ENCODE measurements at places on chromosomes 16 and 17.

- DNase-seq = no peak
Observed at GRCh38 chr17:27976331-27976730, 66.1 kb upstream of the NLK start.

DNA sequence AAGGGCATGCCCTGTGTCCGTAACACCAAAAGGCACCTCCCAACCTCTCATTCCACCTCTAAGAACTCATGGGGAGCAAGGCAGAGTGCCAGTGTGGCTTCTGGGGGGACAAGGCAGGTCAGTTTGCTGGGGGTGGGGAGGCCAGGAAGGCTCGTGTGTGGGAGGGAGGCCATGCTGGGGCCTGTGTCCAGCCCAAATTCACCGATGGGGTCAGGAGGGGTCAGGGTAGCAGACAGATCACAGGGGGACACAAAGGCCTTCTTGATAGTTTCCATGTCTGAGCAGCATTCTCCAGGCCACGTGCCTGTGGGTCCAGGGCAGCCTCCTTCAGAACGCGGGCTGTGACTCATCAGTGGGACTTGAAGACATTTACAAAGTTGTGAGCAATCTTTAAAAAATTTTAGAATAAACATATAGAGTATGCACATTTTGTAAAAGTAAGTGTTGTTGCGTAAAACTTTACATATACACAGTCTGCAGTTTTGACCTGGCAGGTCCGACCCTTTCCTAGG, 20.9 kb downstream of the SPACA3 start:
- no peak for DNase-seq

GRCh38 chr17:56149266-56150036, 3.8 kb upstream of the ANKFN1 start:
- no peak for DNase-seq

DNA sequence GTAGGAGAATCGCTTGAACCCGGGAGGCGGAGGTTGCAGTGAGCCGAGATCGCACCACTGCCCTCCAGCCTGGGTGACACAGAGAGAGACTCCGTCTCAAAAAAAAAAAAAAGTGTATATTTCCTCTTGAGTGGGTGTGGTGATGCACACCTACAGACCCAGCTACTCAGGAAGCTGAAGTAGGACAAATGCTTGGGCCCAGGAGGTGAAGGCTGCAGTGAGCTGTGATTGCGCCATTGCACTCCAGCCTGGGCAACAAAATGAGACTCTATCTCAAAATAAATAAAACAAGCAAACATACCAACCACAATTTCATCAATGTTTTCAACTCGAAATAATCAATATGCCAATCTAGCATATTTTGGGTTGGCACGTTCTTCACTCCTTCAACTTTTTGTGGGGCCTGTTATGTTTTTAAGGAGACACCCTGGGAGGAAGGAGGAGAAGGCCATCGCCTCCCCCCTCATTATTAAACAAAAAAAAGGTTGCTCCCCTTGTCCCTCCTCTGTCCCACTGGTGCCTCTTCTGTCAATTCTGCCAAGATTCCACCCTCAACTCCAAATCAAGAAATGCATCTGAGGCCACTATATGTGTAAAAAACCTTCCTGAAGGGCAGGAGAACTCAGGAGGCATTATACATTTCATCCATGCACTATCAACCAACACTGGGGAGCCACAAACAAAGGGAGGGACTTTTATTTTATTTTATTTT, 52.4 kb upstream of the ATF7IP2 start:
- no peak for DNase-seq

GRCh38 chr16:68064791-68065365, 20.3 kb upstream of the NFATC3 start:
- peak; percentile 38 for DNase-seq

DNA sequence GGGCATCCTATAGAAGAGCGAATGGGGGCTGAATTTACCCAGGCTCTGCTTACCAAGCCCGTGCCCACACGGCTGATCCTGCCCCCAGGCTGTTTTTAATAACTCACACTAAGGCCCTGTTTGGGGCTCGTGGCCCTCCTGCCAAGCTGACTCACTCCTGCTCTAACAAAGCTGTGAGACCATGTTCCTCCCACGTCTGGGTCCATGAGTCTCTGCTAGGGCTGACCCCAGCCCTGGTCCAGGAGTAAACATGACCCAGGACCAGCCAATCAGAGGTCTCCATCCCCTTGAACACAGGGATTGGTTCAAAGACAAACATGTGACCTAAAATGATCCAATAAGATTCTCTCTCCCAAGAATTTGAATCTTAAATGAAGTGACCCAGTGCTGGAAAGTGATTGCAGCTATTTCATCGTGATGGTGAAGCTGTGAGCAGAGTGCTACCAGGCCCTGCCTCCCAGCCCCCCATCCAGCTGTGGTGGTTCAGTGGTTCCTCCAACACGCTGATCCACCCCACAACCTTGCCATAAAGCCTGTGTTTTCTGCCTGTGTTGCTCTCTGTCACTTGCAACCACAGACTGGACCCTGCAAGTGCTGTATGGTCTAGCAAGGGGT, 57.2 kb downstream of the C16orf82 start:
- DNase-seq = no peak

Data from stimulated activated CD4-positive, alpha-beta T cell treated with anti-CD3 and anti-CD28 coated beads, TNF-alpha, amount 100 ng/mL, for 1 hour (primary cell).